Placental epithelial cell (primary cell): ENCODE measurements at places on chromosomes 16 and 17. TPM values are rescaled to one million over a fixed set of nuclear protein-coding genes. Genes with fewer than 3 reads are reported as not detected.

The ADCY7 gene
- total RNA-seq, result 40.4 and 76.5 TPM in 2 replicates

The LPO gene
- total RNA-seq, result not detected in 2 replicates

The MED31 gene
- total RNA-seq, result 6.3 and 6.8 TPM in 2 replicates

The C16orf46 gene
- 2.4 and 3.1 TPM in 2 replicates for total RNA-seq

The DCUN1D3 gene
- 22.0 and 38.0 TPM in 2 replicates for total RNA-seq

The EXOC3L1 gene
- total RNA-seq, result not detected in 2 replicates

The HAP1 gene
- 0.22 and 0.39 TPM in 2 replicates for total RNA-seq

The SLC5A10 gene
- 0.22 TPM in 1 of 2 replicates, not detected in the other for total RNA-seq

The SDR42E2 gene
- not detected in 2 replicates for total RNA-seq

The PLLP gene
- total RNA-seq, result 1.3 and 7.5 TPM in 2 replicates

The SMIM36 gene
- under 0.01 TPM in 1 of 2 replicates, not detected in the other for total RNA-seq

The NOG gene
- 83.6 and 168 TPM in 2 replicates for total RNA-seq

The FOXF1 gene
- not detected in 2 replicates for total RNA-seq

The HAS3 gene
- total RNA-seq, result 1.2 TPM in 1 of 2 replicates, not detected in the other

The ST6GALNAC1 gene
- 0.79 and 1.3 TPM in 2 replicates for total RNA-seq

The RAMP2 gene
- 0.79 TPM in 1 of 2 replicates, not detected in the other for total RNA-seq

The ABCA6 gene
- total RNA-seq, result 0.11 and 1.6 TPM in 2 replicates

The TMEM208 gene
- 28.7 and 36.4 TPM in 2 replicates for total RNA-seq

The PRR35 gene
- 0.11 and 0.39 TPM in 2 replicates for total RNA-seq

The KRT34 gene
- total RNA-seq, result 0.39 and 9.7 TPM in 2 replicates

The SLFN14 gene
- not detected in 2 replicates for total RNA-seq
